Mesenchymal stem cell (in vitro differentiated cells and primary cell): ENCODE measurements at places on chromosomes 6 and 20.
A peak's percentile ranks its signal among the peaks of the same experiment; 100 is the strongest.

DNA sequence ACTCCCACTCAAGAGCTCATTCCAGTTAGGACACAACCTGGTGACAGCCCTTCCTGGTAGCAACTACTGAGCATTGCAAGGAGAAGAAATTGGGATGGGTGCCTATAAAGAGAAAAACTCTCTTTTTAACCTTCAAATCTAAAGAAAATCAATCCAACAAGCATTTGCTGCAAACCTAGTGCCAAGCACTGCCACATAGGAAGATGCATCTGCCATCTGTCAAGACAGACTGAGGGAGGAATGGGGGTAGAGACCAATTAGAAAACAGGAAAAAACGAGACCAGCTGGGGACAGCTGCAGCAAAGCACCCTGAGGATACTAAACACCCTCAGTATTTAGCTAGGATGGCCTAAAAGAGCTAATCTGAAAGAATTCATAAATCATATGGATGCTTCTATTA, 27.9 kb downstream of the HLA-DMB start:
- DNase-seq = no peak

DNA sequence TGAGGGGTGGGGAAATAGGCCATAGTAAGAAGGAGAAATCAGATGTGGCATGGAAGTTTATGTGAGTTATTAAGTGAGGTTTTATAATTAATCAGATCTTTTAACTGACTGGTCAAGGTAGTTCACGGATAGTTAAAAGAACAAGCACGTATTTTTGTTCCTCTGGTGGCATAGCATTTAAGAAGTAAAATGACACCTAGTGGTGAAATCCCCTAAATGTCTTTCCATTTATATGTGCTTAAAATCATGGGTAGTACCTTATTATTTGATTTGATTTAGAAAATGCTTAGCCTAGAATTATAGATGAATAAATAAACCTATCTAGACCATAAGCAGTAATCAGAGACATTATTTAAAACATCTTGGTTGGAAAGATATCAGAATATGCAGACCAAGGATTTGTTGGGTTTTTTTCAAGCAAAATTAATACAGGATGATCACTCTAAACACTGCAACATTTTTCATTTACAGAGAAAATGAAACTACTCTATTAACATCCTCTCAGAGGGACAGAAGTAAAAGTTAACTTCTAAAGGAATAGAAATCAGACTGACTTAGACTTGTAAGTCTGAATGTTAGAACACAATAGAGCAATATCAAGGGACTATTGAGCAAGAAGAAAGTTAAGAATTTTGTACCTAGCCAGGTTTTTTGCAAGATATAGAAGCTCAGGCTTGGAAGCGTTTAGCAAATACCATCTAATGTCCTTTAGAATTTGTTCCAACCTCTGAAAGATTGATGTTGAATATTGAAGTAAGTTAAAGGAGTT, 81.1 kb downstream of the STXBP5 start:
- DNase-seq = peak; percentile 58

DNA sequence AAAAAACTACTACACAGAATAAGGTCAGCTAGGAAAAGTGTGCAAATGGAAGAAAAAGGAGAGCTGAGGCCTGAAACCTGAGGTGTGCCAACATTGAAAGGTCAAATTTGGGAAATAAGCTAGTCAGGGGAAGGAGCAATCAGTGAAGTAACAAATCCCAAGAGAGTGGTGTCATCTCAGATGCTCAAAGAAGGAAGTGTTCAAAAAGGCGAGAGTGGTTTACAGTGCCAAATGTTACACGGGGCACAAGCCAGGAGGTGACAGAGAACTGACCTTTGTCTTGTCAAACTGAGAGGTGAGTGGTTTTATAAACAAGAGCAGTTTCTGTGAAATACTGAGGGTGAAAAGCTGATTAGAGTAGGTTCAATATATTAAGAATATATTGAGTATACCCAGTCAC, 83.0 kb upstream of the TCF21 start:
- DNase-seq = no peak

DNA sequence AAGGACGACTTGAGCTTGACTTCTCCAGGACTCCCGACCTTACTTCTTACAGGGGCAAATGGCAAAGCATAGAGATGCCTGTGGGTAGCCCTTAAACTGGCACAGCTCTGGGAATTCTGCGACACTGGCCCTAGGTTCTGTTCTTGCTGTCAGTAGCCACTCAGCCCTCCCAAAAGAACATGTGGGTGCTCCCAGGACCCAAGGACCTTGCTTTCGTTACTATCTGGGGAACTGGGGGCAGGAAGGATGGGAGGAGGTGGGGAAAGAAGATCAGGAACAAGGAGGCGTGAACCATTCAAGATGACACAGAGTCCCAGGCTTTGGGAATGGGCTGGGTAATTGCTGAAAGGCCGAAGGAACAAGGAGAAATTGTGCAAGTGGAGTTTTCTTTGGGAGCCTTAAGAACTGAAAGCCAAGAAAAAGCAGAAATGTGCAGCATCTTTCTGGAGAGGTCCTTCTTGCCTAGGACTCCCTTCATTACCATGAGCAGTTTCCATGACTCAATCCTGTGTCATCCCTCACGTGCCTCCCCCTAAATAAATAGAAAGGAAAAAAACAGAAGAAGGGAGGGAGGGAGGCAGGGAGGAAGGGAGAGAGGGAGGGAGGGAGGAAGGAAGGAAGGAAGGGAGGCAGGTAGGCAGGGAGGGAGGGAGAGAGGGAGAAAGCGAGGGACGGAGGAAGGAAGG, 284.6 kb upstream of the FOXQ1 start:
- peak; percentile 77 for DNase-seq
